Immature natural killer cell (primary cell): ENCODE measurements at places on chromosomes 1 and 21. TPM values are rescaled to one million over a fixed set of nuclear protein-coding genes. Genes with fewer than 3 reads are reported as not detected.

DNA sequence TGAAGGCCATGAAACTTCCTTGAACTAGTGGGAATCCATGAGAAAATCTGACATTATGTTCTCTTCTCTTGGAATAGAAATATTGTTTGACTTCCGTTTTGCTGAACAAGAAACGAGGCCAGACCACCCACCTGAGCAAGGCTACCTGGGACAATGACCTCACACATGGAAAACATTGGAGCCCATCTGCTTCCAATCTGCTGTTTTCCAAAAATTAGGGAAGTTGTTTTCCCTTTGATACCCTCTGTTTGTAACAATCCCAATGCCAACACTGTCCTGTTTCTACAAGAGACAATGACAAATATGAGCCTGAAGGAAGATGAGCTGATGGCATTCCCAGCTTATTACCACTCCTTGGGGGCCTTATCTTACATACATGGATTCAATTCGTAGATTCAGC, 29.4 kb downstream of the OR2C3 start:
- no peak for DNase-seq

IGFN1 gene
- polyA plus RNA-seq = not detected

C1orf94 gene
- polyA plus RNA-seq = not detected

OR2T29 gene
- not detected for polyA plus RNA-seq

GRCh38 chr1:151416231-151416630, 16.9 kb downstream of the PSMB4 start:
- no peak for DNase-seq

DNA sequence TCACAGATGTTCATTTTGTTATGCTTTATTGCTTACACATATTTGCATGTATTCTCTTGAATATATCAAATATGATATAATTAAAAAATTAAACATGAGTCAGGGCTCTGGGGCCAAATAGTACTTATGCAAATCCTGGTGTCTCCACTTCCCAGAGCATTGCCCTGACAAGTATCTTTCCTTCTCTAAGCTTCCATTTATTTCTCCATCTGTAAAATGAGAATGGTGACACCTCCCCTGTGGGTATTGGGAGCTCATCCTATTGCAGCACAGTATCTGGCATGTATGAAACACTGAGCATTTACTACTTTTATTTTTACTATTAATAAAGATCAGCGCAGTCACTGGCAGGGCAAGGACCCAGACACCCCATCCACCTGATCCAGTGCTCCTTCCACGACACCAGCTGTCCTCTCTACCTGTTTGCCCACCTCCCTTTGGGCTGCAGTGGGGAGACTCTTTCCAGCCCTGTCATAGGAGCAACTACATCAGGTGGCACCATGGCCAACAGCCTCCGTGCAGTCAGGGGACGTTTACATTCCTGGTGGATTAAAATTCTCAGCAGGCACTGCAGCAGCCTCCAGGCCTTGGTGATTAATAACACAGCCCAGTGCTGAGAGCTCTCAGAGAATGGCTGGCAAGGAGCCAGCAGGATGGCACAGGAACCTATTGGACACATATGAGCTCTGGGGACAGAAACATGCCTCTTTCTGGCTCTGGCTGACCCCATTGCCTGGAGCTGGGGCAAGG, 113.0 kb downstream of the DMRTB1 start:
- DNase-seq = no peak

- no peak for DNase-seq
These were observed 4.2 kb downstream of the RNPC3 start for GRCh38 chr1:103529746-103530145.

DNA sequence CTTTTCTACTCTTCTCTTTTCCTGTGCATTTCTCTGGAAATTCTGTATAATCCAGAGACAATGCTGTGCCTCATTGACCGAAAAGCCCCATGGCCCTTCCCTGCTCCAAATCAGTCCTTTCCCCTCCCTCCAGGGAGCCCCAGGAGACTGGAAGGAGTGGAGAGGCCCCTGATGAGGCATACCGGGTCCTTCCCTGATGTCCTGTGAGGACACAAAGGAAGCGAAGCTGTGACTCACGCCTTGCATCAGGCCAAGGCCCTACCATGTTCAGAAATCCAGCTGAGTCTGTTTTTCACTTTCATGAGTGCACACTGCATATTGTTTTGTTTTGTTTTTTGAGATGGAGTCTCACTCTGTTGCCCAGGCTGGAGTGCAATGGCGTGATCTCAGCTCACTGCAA, 38.7 kb upstream of the BECN2 start:
- DNase-seq = no peak

GRCh38 chr1:210252621-210253051, 20.0 kb downstream of the SERTAD4 start:
- no peak for DNase-seq

DNA sequence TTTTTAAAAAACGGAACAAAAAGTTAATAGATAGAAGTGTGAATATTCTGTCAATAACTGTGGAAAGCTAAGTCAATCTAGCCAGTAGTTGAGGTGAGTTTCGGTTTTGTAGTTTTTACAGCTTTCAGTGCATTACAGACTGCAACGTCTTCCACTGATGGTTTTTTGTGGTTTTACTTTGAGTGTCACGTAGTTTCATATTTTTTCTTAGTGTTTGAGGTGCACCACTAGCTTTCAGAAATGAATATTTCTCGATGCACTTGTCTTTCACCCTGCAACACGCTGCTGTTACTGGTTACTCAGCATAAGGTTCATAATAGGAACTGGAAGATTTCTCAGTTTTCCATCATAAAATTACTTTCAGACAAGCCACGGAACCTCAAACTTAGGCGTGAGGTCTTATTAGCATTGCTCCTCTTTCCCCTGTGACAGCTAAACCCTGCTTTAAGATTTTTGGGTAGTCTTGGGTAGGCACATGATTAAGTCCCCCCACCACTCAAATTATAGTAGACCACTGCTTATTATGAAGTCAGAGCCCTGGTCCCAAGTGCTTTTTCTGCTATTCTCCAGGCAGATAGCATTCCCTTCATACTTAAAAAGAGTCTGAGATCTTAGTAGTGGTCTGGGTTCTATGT, 1412.7 kb downstream of the KCNT2 start:
- DNase-seq = peak; percentile 3
